GM12865 (cell line): ENCODE measurements at places on chromosomes 4 and X.

DNA sequence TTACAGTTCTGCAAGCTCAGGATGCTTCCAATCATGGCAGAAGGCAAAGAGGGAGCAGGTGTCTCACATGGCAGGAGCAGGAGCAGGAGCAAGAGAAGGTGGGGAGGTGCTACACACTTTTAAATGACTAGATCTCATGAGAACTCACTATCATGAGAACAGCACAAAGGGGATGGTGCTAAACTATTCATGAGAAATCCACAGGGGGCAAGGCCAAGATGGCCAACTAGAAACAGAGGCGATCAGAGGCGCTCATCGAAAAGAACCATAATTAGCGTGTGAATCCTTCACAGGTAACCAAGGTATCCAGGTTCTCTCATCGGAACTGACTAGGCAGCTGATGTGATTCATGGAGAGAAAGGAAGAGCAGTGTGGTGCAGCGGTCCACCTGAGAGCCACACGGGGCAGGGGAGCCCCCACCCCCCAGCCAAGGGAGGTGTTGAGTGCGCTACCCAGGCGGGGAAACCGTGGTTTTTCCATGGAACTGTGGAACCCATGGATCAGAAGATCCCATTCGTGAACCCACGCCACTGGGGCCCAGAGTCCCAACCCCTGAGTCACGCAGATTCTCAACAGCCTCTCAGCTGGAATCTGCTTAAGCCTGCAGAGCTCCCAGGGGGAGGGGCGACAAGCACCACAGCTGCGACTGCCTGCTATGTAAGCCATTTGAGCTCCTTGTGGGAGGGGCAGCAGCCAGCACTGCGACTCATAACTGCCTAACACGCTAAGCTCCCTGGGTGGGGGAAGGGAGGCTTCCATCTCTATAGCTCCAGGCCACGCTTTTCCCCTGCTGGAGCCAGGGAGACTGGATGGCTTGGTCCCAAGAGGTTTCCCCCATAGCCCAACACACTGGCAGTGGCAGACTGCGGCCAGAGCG, 46.7 kb downstream of the FGF16 start:
- no peak for DNase-seq

DNA sequence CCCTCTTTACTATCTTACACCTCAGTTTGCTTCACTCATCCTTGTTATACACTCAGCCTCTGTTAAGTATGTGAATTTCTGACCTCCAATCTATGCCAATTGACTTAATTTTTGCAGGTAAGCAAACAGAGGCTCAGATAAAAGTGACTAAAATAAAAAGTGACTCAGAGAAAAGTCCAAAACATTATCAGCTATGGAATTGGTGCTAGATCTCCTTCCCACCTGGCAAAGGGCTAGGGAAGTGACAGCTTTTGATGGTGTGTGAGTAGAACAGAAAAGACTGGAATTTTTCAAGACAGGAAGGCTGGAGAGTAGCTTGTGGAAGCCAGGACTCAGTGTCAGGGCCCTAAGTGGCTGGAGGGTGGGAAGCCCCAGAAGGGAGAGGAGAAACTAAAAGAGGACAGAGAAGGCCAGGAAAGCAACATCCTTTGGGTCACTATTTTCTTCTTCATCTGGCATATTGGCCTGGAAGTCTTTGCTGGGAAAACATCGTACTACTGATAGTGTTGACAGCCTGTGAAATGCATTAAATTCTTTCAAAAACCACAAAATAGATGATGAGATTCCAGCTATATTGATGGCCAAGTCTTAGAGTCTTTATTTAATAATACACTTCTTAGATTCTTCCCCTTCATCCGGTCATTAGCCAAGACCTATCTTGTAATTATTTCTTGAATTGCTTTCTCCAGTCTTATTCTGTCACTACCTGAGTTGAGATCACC, 392.8 kb downstream of the RAPGEF2 start:
- DNase-seq, result no peak

DNA sequence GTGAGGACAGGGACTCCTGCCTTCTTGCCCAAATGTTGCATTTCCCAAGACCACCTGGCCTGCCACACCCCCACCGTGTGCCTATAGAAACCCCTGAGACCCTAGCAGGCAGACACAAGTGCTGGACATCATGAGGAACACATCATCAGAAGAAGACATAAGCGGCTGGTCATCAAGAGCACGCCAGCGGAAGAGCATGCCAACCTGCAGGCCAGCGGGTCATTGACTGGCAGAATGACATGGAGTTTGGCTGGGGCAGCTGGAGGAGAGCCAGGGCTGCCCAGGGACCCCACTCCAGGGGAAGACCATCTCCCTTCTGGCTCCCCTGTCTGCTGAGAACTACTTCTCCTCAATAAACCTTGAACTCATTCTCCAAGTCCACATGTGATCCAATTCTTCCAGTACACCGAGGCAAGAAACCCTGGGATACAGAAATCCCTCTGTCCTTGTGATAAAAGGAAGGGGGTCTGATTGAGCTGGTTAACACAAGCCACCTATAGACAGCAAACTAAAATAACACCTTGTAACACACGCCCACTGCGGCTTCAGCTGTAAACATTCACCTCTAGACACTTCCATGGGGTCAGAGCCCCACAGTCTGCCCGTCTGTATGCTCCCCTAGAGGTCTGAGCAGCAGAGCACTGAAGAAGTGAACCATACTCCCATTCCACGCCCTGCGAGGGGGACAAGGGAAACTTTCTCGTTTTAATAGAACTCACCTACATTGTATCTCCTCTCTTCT, 164.8 kb upstream of the EMCN start:
- no peak for DNase-seq

DNA sequence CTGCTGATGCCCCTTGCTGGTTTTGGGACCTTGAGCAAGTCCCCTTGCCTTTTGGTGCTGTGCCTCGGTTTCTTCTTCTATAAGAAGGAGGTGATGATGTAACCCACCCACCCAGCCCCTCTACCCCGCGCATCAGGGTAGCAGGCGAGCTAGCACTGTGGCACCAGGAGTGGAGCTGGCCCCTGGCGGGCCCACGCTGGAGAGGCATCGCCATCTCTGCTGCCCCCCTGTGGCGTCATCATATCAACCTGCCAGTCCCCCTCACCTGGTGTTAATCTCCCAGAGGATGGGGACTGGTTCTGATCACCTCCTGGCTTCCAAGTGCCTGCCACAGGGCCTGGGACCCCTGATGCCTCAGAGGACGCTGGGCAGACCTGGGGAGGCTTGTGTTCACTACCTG, 6.3 kb upstream of the SORCS2 start:
- no peak for DNase-seq

GRCh38 chr4:86935566-86935852, 698 bp downstream of the AFF1 start:
- no peak for DNase-seq
